Tibial nerve (tissue), 4 donors: ENCODE measurements at places on chromosomes 13 and 19. TPM values are rescaled to one million over a fixed set of nuclear protein-coding genes. Genes with fewer than 3 reads are reported as not detected.

DNA sequence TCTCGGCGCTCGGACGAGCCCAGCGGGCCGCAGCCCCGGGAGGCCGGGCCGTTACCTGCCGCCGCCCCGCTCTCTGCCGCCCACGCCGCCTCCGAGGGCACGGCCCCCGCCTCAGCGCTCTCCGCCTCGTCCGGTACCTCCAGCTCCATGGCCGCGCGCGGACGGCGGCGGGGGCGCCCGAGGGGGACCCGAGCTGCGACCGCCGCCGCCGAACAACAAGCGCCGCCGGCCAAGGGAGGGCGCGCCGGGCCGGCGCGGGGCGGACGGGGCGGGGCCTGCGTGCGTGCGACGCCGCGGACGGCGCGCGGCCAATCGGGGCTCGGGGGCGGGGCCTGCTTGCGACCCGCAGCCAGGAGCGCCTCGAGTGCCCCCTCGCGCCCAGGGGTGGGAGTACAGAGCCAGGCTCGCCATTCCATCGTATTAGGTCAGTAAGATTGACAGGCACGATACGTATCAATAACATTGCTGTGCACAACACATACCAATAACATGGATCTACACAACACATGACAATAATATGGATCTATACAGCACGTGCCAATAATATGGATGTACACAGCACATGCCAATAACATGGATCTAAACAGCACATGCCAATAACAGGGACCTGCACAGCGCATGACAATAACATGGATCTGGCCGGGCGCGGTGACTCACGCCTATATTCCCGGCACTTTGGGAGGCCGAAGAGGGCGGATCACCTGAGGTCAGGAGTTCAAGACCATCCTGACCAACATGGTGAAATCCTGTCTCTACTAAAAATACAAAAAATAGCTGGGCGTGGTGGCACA lies at the start of gene PIP5K1C:
PIP5K1C (minus strand) TSS at position 227 of the 791 bp plus-strand sequence; CDS start at position 149, 78 bp downstream.
- DNase-seq = peak; percentile 91
- peaks cover 31% of the 10 kb centered on the region for H3K4me1 ChIP-seq

DNA sequence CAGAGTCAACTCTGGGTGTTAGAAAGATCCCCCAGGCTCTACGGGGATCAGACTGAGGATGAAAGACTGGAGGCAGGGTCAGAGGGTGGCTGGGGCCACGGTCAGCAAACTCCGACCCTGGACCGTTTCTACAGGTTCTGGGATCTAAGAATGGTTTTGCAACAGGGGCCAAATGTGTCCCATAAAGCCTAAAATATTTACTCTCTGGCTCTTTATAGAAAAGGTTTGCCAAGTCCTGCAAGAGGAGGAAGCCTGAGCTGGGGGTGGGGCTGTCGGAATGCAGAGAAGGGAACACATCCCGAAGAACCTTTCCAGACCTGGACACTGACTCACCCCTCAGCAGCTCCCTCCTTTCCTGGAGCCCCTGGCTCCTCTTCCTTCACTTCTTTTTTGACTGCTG lies 20.7 kb downstream of the LIG1 start:
- no peak overlapping the region for H3K4me3 ChIP-seq
- H3K36me3 ChIP-seq = peaks cover 71% of the 10 kb centered on the region
- DNase-seq = no peak
- no peak overlapping the region for H3K27ac ChIP-seq
- no peaks in the 10 kb centered on the region for H3K27me3 ChIP-seq

GRCh38 chr13:21537105-21537504 lies 66.9 kb downstream of the MICU2 start:
- no peaks in the 10 kb centered on the region for H3K4me1 ChIP-seq
- H3K27me3 ChIP-seq = no peaks in the 10 kb centered on the region
- no peaks in the 10 kb centered on the region for H3K36me3 ChIP-seq

DNA sequence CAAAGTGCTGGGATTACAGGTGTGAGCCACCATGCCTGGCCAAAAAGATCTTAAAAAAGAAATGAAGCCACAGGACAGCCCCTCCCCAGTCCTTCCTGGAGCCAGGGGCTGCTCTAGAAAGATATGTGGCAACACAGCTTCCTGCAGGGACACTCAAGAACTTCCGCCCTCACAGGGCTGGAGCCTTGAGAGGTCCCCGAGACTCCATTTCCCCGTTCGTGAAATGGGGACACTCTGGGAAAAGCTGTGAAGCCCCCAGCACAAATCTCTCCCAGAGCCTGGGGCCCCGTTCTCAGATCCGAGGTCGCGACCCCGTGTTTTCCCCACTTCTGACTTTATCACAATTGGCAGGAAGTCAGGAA lies 2.5 kb upstream of the GPX4 start:
- no peaks in the 10 kb centered on the region for H3K36me3 ChIP-seq
- peak; percentile 48 for DNase-seq
- peaks cover 77% of the 10 kb centered on the region for H3K4me1 ChIP-seq
- peak overlapping the region; percentile 0 for H3K4me3 ChIP-seq
- peak overlapping the region; percentile 95 for H3K27ac ChIP-seq

Gene ADGRE1
- total RNA-seq = 0.20 TPM

- DNase-seq = no peak
- no peak overlapping the region for H3K4me3 ChIP-seq
- H3K27me3 ChIP-seq = no peaks in the 10 kb centered on the region
- H3K36me3 ChIP-seq = no peaks in the 10 kb centered on the region
- no peaks in the 10 kb centered on the region for H3K4me1 ChIP-seq
Measured at GRCh38 chr13:73220966-73221720, 162.3 kb downstream of the KLF5 start.

- peaks cover 10% of the 10 kb centered on the region for H3K36me3 ChIP-seq
- H3K27me3 ChIP-seq = no peaks in the 10 kb centered on the region
- DNase-seq = no peak
- no peak overlapping the region for H3K4me3 ChIP-seq
- H3K4me1 ChIP-seq = no peaks in the 10 kb centered on the region
Measured at GRCh38 chr13:98468361-98468760, 108.5 kb downstream of the STK24 start.

- DNase-seq = no peak
- H3K27me3 ChIP-seq = no peaks in the 10 kb centered on the region
- H3K36me3 ChIP-seq = no peaks in the 10 kb centered on the region
Measured at GRCh38 chr13:107834281-107834680, 381.1 kb downstream of the LIG4 start.

- H3K27ac ChIP-seq = no peak overlapping the region
- DNase-seq = no peak
- H3K36me3 ChIP-seq = no peaks in the 10 kb centered on the region
- H3K27me3 ChIP-seq = no peaks in the 10 kb centered on the region
- no peak overlapping the region for H3K4me3 ChIP-seq
Measured at GRCh38 chr13:57665481-57665880, 33.9 kb downstream of the PCDH17 start.

Gene OVOL3
- total RNA-seq = not detected

Gene APOC1
- total RNA-seq = 28.2 TPM

Gene AMER2
- not detected for total RNA-seq

- no peak overlapping the region for H3K27ac ChIP-seq
- H3K4me1 ChIP-seq = no peaks in the 10 kb centered on the region
- H3K4me3 ChIP-seq = no peak overlapping the region
- DNase-seq = no peak
Measured at GRCh38 chr19:5142725-5143097, 173.8 kb downstream of the KDM4B start.

Gene ZNF560
- total RNA-seq = not detected

Gene LILRA1
- total RNA-seq = 1.3 TPM

Gene S1PR5
- not detected for total RNA-seq

Gene NKPD1
- not detected for total RNA-seq

- no peaks in the 10 kb centered on the region for H3K4me1 ChIP-seq
- no peak for DNase-seq
- peak overlapping the region; percentile 82 for H3K27ac ChIP-seq
- H3K36me3 ChIP-seq = no peaks in the 10 kb centered on the region
- H3K27me3 ChIP-seq = no peaks in the 10 kb centered on the region
Measured at GRCh38 chr19:45542234-45542668, 35.0 kb downstream of the VASP start.

DNA sequence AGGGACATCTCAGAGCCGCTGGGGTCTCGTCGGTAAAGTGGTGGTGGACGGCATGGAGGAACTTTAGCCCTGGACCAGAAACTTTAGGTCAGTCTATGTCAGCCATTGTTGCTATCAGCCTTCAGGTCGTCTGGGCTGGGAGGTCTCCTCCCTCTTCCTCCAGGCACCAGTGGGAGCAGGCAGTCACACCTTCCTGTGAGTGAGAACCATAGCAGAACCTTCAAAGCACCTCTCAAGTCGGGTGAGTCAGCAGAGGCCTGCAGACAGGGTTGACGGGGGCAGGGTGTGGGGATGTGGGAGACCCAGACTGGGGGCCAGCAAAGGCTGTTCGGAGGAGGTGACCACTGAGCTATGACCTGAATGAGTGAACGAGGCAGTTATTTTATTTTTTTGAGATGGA lies 15.4 kb upstream of the SBNO2 start:
- DNase-seq = no peak
- no peak overlapping the region for H3K27ac ChIP-seq
- H3K4me3 ChIP-seq = no peak overlapping the region
- no peaks in the 10 kb centered on the region for H3K36me3 ChIP-seq

- no peak overlapping the region for H3K27ac ChIP-seq
- no peaks in the 10 kb centered on the region for H3K27me3 ChIP-seq
- H3K4me3 ChIP-seq = no peak overlapping the region
- H3K36me3 ChIP-seq = peaks cover 19% of the 10 kb centered on the region
- peaks cover 42% of the 10 kb centered on the region for H3K4me1 ChIP-seq
- DNase-seq = no peak
Measured at GRCh38 chr13:48263196-48263595, 30.2 kb downstream of the ITM2B start.

DNA sequence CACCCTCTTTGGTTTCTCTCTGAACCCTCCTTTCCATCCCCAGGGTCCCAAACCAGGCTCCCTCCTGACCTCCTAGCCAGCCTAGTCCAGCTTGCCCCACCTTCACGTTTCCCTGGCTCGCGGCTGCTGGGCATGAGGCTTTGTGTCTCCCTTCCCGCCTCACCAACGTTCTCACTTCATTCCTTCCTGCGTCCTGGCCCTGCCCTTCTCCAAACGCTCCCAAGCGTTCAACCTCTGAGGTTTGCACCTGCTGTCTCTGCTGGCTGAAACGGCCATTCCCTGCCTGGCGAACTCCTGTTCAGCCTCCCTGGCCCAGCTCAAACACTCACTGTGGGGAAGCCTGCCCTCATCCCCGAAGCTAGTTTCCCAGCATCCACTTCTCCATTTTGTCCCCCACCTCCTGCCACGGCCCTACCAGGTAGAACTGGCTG lies 12.4 kb downstream of the EPS8L1 start:
- H3K27me3 ChIP-seq = peaks cover 52% of the 10 kb centered on the region
- no peaks in the 10 kb centered on the region for H3K36me3 ChIP-seq
- DNase-seq = no peak

DNA sequence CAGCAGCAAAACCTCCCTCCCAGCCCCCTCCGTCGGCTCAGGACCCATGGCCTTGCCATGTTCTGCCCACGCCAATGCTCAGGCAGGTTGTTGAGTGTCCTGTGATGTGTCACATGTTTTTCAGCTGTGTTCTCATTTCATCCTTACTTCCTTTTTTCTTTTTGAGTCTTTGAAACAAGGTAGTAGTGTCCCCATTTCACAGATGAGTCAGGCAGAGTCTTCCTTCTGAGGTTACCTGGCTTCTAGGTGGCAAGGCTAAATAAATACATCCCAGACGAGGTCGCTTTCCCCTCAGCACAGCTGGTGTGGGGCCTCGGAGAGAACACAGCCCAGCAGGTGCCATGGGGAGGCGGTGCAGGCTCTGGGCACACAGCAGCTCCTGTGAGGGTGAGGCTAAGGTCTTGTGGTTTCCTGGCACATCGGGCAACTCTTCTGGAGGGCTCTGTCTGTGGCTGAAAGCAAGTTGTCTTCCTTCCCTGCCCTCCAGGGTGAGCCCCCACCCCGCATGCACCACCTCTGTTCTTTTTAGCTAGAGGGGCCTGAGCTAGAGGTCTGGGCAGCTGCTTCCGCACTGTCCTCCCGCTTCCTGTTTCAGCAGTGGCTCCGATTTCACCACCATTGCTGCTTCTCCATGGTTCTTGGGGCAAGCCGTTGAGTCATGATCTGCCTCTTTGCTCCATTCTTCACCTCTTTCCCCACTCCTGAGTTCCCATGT lies 15.1 kb downstream of the PRAM1 start:
- H3K27me3 ChIP-seq = no peaks in the 10 kb centered on the region
- no peak overlapping the region for H3K4me3 ChIP-seq
- no peak overlapping the region for H3K27ac ChIP-seq
- peaks cover 6% of the 10 kb centered on the region for H3K36me3 ChIP-seq
- DNase-seq = no peak

Gene GAPDHS
- not detected for total RNA-seq

DNA sequence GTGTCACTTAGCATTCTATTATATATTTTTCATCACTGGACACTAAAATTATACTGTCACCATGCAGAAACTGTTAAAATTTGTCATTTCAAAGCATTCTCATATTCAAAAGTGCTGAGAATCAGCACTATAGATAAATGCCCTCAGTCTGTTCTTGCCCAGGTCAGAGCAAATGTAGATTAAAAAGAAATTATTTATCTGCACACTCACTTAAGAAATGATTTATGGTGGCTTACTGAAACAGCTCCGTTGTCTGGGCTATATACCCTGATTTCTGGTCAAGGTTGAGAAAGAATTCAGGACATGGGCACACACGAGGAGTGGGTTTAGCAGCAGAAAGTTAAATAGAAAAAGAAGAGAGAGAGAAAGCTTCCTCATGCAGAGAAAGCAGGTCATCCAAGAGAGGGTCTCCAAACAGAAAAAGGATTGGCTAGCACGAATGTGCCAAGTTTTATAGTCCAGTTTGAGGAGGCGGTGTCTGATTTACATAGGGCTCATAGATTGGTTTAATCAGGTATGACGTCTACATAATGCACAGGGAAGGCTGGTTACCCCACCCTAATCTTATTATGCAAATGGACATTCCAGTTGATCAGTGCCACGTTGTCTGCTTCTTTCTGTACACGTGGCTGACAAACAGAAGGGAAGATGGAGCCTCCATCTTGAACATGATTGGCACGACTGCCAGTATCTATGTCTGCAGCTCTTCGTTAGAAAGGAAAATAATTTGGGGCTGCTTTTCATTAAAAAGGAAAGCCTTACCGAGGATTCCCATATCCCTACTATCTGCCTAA lies 47.3 kb upstream of the N4BP2L1 start:
- no peak for DNase-seq
- peaks cover 8% of the 10 kb centered on the region for H3K4me1 ChIP-seq
- no peak overlapping the region for H3K4me3 ChIP-seq
- no peak overlapping the region for H3K27ac ChIP-seq
- no peaks in the 10 kb centered on the region for H3K27me3 ChIP-seq

Gene PDCD2L
- 16.2 TPM for total RNA-seq

Gene ZNF556
- under 0.01 TPM for total RNA-seq

GRCh38 chr19:567296-567900 lies 5.0 kb upstream of the BSG start:
- DNase-seq = no peak
- H3K4me3 ChIP-seq = no peak overlapping the region
- no peaks in the 10 kb centered on the region for H3K27me3 ChIP-seq
- H3K27ac ChIP-seq = no peak overlapping the region

- no peak for DNase-seq
- H3K27ac ChIP-seq = no peak overlapping the region
- no peaks in the 10 kb centered on the region for H3K27me3 ChIP-seq
- H3K4me1 ChIP-seq = peaks cover 49% of the 10 kb centered on the region
- H3K36me3 ChIP-seq = no peaks in the 10 kb centered on the region
- no peak overlapping the region for H3K4me3 ChIP-seq
Measured at GRCh38 chr19:16373989-16374388, 49.4 kb downstream of the KLF2 start.

GRCh38 chr13:63774133-63774532 lies 2358.5 kb upstream of the PCDH20 start:
- H3K27ac ChIP-seq = no peak overlapping the region
- H3K36me3 ChIP-seq = no peaks in the 10 kb centered on the region
- H3K4me1 ChIP-seq = no peaks in the 10 kb centered on the region
- H3K4me3 ChIP-seq = no peak overlapping the region

- H3K4me1 ChIP-seq = no peaks in the 10 kb centered on the region
- no peaks in the 10 kb centered on the region for H3K27me3 ChIP-seq
- H3K36me3 ChIP-seq = peaks cover 15% of the 10 kb centered on the region
- no peak overlapping the region for H3K27ac ChIP-seq
- no peak overlapping the region for H3K4me3 ChIP-seq
Measured at GRCh38 chr13:102854675-102855074, 8.8 kb downstream of the ERCC5 start.
